Stimulated activated CD4-positive, alpha-beta T cell treated with anti-CD3 and anti-CD28 coated beads, Interleukin-4, amount 100 ng/mL, for 4 hours (primary cell): ENCODE measurements at places on chromosomes 5 and 9.
A peak's percentile ranks its signal among the peaks of the same experiment; 100 is the strongest.

GRCh38 chr5:96651047-96651446 lies 11.1 kb upstream of the CAST start:
- DNase-seq, result no peak

GRCh38 chr9:4604678-4605095 lies 57.4 kb upstream of the PLPP6 start:
- DNase-seq, result peak; percentile 35

GRCh38 chr5:175470781-175471180 lies 7.6 kb upstream of the SFXN1 start:
- DNase-seq, result no peak

DNA sequence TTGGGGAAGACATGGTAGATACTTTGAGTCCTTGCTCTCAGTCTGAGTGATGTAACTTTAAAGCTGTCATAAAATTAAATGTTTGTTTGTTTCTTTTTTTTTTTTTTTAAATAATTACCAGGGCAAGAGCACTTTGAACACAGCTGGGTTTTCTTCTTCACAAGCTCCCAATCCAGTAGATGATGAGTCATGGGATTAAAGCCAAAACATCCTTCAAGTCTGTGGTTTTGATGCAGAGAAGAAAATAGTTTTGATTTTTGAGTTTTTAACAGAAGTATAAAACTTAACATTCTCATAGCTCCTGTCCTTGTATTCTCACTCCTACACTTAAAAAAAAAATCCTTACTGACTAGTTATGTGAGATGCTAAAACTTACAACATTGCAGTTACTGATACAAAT lies 34.8 kb upstream of the IL31RA start:
- no peak for DNase-seq

DNA sequence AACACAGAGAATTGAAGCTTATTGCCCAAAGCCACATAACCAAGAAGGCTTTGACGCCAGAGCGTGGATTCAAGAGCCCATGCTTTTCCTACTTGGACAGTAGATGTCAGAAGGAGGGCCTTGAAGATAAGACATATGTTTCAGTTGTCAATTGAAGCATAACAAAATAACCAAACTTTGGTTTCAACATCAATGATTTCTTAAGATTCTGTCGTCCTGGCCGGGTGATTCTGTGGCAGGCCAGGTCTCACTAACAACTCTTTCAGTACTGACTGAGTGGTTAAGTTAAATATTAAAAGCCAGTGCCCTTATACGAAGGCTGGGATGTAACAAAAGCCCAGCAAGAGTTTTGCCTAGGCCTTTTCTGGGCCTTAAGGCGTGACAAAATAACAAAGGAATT lies 94.0 kb downstream of the RCL1 start:
- no peak for DNase-seq

DNA sequence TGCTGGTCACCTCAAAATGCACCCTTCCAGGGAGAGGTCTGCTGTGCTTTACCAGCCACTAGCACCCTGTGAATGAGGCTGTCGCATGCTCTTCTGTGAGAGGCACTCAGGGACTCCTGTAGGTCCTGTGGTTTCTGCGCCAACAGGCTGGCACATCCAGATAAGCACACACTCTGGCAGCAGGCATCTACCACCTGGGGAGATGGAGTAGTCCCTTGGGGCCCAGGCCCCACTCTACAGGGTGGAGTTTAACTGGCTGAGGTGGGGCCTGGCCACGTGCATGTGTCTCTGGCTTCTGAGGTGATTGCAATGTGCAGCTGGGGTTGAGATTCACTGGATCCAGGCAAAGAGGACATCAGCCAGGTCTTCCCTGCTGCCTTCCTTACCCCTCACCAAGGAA lies 32.3 kb downstream of the TMEM174 start:
- no peak for DNase-seq

GRCh38 chr5:139871614-139872013 lies 76.0 kb downstream of the PSD2 start:
- DNase-seq, result no peak

- no peak for DNase-seq
Measured at GRCh38 chr5:133338504-133339355, 273.6 kb downstream of the FSTL4 start.

- DNase-seq, result no peak
Measured at GRCh38 chr9:114709636-114710035, 27.6 kb upstream of the TEX48 start.

GRCh38 chr9:95007226-95007869 lies 280.8 kb downstream of the AOPEP start:
- no peak for DNase-seq

- no peak for DNase-seq
Measured at GRCh38 chr5:17169507-17169906, 47.9 kb upstream of the BASP1 start.

DNA sequence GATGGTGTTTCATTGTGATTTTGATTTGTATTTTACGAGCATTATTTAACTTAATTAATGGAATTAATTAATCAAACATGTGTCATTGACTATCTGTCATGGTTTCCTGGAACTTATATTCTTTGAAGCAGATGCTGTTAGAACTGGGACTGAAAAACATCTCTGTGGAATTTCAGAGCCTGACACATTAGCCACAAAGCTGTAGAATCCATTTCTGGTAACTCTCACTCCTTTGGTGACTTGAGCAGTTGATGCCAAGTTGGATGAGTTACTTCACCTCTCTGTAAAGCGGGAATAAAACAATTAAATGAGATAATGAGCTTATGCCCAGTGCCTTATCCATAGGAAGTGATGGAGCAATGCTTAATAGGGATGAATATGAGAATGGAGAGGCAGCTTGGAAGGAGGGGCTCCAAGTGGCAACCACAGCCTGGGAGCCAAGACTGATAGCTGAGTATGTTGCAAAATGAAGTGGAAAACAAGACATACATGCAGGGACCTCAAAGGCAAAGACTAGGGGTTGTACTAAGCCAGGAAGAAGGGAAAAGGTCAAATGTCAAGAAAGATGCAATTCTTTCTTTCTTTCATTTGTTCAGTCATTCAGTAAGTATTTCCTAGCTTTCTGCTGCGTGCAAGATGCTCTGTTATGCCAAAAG lies 23.1 kb upstream of the ADRA1B start:
- DNase-seq, result no peak

GRCh38 chr5:174714751-174715150 lies 9.6 kb upstream of the MSX2 start:
- DNase-seq, result no peak

DNA sequence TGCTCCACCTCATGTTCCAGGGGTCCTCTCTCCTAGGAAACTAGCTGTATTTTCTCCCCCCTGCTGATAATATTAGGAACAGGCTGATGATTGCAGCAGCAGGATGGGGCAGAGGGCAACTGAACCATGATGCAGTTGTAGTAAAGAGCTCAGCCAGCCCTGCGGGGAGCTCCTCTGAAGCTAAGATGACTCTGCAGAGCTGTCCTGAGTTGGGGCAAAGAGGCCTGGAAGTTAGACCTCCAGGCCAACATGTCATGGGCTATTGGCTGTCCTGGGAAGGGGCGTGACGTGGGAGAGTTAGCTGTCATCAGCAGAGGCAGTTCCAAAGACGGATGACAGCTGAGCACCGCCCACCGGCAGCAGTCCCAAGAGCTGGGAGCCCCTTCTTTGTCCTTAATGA lies 6.6 kb upstream of the FBP1 start:
- DNase-seq, result no peak

DNA sequence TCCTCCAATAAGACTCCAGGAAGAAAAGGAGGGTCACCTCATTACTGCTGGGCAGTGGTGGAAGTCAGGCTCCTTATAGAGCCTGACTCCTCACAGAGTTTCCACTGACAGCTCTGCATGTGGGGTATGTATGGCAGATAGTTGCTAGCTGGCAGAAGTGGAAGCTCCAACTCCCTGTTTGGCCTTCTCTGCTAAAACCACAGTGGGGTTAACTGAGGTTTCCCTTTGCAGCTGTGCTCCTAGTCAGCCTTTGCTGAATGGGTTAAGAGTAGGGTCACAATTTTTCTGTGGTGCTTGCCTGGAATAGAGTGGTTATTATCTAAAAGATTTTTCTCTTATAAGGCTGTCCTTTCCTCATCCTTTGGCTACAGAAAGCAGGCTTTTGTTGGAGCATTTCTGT lies 327.5 kb downstream of the FBXL17 start:
- no peak for DNase-seq

GRCh38 chr9:121917375-121918335 lies 175.5 kb downstream of the TTLL11 start:
- DNase-seq, result no peak

GRCh38 chr5:87339986-87340385 lies 72.3 kb downstream of the RASA1 start:
- no peak for DNase-seq

DNA sequence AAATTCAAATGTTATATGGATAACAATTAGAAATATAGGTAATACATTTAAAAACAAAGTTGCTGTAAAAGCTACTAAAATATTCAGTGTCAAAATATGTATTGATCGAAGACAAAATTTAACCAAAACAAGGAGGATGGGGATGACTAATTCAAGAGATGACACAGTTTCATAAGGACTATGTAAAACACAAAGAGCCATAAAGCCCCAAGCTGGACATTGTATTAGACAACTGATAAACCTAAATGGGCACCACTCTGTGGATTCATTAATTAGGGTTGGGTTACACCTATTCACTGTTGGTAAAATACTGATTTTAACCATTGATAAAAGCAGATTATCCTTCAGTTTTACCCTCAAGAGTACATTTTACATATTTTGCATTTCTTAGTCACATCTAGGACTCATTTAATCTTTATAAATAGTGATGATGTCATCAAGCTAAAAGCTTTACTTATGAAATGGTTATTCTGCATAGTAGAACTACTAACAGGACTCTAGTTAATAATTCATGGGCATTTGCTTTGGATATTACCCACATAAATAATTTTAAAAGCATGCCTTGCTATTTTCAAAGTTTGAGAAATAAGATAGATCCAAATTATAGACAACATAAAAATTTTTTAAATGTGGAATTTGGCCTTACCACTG lies 13.7 kb downstream of the TUT7 start:
- no peak for DNase-seq

GRCh38 chr5:167440846-167441245 lies 850.6 kb upstream of the WWC1 start:
- no peak for DNase-seq

GRCh38 chr9:3343671-3344070 lies 182.1 kb downstream of the RFX3 start:
- no peak for DNase-seq

- no peak for DNase-seq
Measured at GRCh38 chr5:121009058-121009457, 545.0 kb downstream of the PRR16 start.

DNA sequence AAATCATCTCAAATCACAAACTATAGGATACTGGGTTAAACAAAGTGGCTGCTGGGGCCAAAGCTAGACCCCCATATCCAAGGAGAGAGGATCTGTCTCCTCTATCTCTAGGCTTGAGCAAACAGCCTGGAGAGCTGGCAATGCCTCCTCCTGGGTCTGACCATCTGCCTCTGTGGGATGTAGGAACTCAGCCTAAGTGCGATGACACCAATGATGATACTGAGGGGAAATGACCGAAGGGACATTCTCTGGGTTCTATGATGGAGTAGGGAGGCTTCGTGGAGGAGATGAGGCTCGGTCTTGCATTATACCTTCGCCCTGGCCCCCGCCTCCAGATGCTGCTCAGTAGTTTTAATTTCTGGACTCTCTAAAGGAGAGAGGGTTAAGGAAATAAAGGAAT lies 9.3 kb upstream of the SPATA24 start:
- DNase-seq, result no peak

DNA sequence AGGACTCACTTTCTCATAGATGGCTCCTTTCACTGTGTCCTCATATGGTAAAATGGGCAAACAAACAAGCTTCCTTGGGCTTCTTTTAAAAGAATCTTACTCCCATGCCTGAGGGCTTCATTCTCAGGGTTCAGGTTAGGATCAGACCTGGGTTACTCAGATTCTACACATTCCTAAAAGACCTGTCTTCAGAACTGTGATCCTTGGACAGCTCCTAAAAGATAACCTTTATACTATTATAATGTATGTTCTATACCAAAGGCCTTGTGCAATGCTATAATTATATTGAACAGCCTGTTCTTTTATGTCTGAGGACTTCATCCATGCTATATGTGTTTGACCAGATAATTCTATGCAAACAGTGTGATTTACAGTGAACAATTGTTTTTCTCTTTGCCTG lies 264.4 kb upstream of the CDH10 start:
- no peak for DNase-seq

DNA sequence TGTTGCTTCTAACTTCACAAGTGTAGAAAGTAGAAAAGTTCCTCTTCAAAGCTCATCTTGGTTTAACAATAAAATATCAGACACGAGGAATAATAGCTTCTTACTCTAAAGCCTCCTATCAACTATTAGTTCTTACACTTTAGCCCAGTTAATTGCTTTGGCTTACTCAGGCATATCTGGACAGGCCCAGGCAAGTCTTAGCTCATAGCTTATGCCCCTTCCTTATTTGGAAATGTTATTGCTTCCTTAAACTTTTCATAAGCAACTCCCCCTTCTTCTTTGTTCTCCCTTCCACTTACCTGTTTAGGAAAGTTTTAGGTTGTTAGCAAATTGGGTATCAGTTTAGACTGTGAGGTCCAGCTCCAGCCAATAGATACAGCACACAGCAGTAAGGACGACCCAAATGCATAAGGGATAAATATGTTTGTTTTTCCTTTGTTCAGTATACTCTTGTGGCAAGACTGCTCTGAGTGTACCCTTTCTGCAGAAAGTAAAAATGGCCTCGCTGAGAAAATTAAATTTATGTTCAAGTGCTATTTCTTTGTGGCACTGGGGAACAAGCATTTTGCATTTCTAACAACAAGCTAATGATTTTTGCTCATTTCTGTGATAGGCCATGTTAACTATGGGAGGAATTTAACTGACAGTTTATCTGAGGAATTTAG lies 162.1 kb downstream of the SMC2 start:
- DNase-seq, result no peak

- no peak for DNase-seq
Measured at GRCh38 chr5:92779536-92779935, 801.5 kb downstream of the NR2F1-AS1 start.

DNA sequence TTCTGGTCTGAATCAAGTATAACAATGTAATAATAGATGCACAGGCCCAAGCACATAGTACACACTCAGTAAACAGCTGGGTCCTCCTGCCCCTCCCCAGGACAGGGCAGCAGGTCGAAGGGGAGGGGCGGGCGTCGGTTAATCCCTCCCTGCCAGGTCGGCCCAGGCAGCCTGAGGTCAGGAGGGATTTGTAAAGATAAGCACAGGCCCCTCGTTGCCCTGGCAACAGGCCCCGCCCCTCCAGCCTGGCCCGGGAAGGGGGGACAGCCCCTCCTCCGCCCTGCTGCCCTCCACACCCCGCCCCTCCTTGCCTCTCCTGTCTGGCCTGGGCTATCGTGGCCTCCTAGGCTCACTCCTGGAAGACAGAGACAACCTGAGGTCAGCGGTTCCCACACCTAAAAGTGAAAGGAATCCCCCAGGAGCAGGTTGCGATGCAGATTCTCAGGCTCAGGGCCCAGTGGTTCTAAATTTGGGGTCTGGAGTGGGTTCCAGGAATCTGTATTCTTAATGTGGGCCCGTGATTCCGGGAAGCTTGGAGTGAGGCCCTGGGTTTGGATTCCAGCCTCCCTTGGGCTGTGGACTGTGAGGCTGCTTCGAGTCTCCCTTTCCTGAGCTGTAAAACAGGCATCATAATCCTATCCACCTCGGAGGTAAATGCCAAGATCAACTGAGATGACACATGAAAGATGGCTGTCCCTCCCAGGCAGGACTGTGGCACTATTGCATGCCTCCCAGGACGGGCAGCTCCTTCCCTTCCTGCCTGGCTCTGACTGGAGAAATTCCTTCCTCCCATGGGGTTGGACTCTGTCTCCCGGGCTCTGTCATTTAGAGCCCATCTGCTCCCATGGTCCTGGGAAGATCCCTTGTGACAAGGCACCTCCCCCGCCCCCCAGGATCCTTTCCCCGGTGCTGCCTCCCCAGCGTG lies 4.4 kb downstream of the CRB2 start:
- peak; percentile 9 for DNase-seq
